ENCODE measurements at places on chromosomes 16 and 17.

DNA sequence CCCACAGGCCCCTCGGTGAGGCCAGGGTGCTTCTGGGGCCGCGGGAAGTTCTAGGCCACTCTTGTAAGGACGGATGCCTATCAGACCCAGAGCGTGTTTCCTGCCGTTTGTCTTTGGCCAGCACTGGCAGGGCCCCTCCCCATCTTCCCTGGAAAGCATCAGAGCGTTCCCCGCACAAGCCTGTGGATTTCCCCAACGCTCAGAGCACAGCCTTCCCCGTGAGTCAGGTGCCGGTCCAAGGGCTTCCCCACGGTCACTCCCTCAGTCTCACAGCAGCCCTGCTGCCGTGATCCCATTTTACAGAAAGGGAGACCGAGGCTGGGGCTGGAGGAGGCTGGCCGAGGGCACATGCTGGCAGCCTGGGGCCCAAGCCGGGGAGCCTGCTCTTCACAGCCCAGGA, 33.7 kb downstream of the CRISPLD2 start:
- DNase-seq: no peak

GRCh38 chr17:20975566-20975965, 67.2 kb downstream of the USP22 start:
- no peak for DNase-seq

DNA sequence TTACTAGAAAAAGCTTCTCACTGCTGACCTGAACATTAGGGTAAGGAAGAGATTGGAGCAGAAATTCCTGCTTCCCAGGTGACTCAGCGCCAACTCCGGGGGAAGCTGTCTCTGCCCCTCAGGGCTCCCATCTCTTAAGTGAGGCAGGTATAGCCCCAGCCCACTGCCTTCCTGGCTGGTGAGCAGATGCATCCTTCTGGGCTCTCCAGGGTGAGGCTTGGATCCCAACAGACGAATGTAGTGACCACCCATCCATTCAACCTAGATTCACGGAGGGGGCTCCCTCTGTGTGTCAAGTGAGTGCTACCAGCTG, 3.2 kb downstream of the ATP2C2 start:
- no peak for DNase-seq

DNA sequence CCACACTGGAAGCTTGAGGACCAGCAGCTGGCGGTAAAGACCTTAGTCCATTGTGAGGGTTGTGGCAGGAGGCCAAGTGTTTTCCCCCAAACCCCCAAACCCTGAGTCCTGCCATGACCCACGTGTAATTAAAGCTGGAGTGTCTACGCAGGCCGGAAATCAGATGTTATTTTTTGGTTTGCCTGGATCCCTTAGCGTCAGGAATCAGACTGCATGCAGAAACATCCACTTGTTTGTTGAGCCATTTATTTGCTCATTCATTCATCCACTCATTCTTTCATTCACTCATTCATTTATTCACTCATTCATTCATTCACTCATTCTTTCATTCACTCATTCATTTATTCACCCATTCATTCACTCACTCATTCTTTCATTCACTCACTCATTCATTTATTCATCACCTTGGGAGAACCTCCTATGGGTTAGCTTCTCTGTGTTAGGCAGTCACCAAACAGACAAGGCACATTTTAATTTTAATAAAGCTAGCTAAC, 313.1 kb downstream of the MAF start:
- DNase-seq: no peak

DNA sequence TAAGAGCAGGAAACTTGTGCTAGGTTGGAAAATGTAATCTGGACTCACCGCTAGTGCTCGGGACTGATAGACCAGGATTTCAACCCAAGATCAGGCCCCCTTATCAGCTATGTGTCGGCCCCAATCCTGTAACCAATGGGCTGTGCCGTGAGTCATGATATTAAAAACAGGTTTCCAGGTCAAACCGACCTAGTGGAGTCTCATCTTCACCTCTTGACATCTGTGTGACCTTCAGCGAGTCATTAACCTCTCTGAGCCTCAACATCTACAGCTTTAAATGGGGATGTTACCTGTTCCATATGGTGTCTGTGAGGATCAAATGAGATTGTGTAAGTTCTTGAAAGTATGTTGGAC, 512 bp downstream of the PMM2 start:
- DNase-seq: no peak

- DNase-seq: no peak
Observed at GRCh38 chr17:15514469-15514868, 47.0 kb upstream of the CDRT4 start.

GRCh38 chr16:28168991-28169554, 42.7 kb downstream of the XPO6 start:
- DNase-seq: no peak

DNA sequence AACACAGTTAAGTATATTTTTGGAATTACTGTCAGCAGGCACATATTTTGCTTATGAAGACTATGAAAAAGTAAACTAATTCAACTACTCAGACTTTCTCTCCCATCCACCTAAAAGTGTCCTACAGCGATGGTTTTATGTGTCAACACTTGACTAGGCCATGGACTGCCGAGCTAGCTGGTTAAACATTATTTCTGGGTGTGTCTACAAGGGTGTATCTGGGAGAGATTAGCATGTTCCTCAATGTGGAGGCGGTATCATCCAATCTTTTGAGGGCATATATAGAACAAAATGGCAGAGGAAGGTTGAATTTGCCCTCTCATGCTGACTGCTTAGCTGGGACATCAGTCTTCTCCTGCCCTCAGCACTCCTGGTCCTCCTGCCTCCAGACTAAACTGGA, 82.7 kb upstream of the CDYL2 start:
- no peak for DNase-seq

- peak; percentile 49 for DNase-seq
Observed at GRCh38 chr17:57442914-57443571, 186.7 kb downstream of the MSI2 start.

GRCh38 chr17:17924131-17924856, 47.9 kb downstream of the TOM1L2 start:
- DNase-seq: no peak

- DNase-seq: no peak
Observed at GRCh38 chr17:50168319-50168718, 2.5 kb downstream of the SGCA start.

GRCh38 chr17:17346428-17347233, 43.5 kb downstream of the NT5M start:
- DNase-seq: no peak

GRCh38 chr16:56234737-56235136, 43.4 kb downstream of the GNAO1 start:
- no peak for DNase-seq

GRCh38 chr17:36514856-36515255, 19.8 kb downstream of the MYO19 start:
- DNase-seq: no peak

DNA sequence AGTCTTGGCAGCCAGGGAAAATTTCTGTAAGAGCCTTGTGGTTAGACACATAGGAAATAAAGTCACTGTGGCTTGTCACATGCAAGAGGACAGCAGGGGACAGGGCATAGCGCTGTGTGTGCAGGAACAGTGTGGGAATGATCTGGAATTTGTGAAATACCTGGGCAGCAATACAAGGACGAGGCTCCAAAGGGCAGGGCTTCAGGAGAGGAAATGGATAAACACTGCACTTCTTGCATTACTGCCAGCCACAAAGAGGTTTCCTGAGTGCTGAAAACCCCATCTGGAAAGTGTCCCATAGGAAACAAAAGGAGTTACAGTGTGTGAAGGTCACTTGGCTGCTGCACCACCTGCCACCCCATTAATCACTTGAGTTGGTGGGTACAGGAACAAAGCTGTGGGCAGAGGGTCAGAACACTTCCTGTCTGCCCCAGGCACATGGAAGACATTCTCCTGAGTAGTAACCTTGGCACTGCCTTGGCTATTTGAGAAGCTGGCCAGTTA, 12.1 kb upstream of the HP start:
- peak; percentile 39 for DNase-seq

GRCh38 chr17:1612400-1612799, 16.2 kb downstream of the SLC43A2 start:
- DNase-seq: no peak

- DNase-seq: no peak
Observed at GRCh38 chr16:17801068-17801467, 330.3 kb upstream of the XYLT1 start.

GRCh38 chr16:71287911-71288310, 1.3 kb downstream of the CMTR2 start:
- no peak for DNase-seq

DNA sequence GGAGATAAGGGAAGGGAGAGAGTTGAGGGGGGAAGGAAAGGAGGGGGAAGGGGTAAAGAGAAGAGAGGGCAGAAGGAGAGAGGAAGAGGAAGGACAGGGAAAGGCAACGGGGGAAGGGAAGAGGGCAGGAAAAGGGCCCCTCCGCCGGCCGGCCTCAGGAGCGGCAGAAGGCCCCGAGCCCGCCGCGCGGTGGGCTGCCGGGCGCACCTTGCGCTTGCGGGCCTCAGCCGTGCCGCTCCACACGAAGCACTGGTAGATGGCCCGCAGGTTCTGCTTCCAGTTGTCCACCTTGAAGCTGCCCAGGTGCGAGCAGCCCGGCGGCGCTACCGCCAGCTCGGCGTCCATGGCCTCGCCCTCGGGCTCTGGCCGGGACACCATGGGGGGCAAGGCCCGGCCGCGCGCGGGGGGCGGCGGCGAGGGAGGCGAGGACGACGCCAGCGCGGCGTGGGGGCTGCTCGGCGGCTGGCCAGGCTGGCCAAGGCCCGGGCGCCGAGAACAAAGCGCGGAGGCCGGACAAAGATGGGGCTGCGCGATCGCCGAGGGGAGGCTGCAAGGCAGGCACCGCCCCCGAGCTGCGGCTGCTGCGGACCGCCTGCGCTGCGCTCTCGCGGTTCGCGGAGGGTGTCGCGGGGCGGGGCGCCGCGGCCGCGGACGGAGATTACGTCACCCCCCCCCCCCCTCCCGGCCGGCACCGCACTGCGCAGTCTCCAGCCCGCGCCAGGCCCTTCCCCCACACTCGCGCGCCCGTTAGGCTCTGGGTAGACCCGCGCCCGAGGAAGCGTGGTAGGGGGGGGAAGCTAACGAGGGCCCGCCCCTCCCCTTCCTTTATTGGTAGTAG, at the start of gene USP22:
USP22 (minus strand) TSS at position 554 of the 838 bp plus-strand sequence; CDS start at position 378, 176 bp downstream.
- peak; percentile 49 for DNase-seq

DNA sequence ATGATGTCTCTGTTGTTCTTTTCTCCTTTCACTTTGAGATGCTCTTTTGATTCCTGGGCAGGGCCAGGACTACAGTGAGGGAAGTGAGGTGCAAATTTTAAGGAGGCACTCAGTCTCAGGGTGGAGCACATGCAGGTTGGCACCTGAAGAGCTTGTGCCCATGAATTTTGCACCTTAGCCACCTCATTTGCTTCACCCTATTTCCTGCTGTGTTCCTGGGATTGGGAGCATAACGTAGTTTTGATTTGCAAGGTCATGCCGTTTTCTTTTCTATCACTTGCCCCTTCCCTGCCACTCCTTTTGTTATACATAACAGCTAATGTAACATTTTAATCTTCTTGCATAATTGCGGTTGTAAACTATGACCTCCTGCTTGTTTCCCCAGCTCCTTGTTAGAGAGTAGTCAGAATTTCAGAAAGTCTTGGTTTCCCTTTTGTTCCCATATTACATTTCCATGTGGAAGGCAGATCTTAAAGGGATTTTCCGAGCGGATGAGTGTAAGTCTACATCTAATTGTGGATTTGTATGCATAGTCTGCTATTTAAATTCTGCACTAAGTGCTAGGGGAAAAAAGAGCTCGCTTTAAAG, 9.8 kb downstream of the PMFBP1 start:
- DNase-seq: no peak

GRCh38 chr16:57800200-57801097, 1.8 kb downstream of the KIFC3 start:
- no peak for DNase-seq

GRCh38 chr17:27407916-27408864, 48.1 kb upstream of the KSR1 start:
- no peak for DNase-seq

- no peak for DNase-seq
Observed at GRCh38 chr17:60914078-60914477, 236.4 kb downstream of the BCAS3 start.

GRCh38 chr17:74635418-74635817, 11.9 kb upstream of the CD300E start:
- DNase-seq: no peak

DNA sequence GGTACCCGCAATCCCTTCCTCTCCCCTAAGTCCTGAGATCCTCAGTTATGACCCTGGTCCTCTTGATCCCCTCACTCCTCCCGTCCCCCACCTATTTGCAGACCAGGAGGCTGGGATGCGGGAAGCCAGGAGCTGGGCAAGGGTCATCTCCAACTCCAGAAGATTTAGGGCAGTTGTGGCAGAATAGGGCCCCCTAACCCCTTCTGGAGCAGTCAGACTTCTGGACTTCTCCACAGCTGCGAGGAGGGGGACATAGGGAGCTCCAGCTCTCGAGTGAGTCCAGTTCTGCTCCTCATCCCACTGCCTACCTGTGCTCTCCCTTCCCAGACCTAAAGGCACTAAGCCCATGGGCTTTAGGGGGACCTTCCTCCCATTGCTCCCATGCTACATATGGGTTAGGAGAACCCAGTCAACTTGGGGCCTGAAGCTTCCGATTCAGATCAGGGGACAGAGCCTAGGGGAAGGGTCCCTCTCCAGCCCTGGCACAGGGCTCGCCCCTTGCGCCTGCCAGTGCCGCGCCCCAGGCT, 1.3 kb downstream of the WNK4 start:
- no peak for DNase-seq

- no peak for DNase-seq
Observed at GRCh38 chr17:67156269-67157199, 88.5 kb downstream of the HELZ start.

- DNase-seq: no peak
Observed at GRCh38 chr17:48213797-48214196, 106.2 kb downstream of the SNX11 start.

- DNase-seq: no peak
Observed at GRCh38 chr17:47760409-47761140, 27.5 kb downstream of the TBX21 start.

GRCh38 chr17:50239937-50240336, 34.3 kb upstream of the TMEM92 start:
- no peak for DNase-seq

- DNase-seq: no peak
Observed at GRCh38 chr17:68600067-68600930, 868 bp downstream of the FAM20A start.

DNA sequence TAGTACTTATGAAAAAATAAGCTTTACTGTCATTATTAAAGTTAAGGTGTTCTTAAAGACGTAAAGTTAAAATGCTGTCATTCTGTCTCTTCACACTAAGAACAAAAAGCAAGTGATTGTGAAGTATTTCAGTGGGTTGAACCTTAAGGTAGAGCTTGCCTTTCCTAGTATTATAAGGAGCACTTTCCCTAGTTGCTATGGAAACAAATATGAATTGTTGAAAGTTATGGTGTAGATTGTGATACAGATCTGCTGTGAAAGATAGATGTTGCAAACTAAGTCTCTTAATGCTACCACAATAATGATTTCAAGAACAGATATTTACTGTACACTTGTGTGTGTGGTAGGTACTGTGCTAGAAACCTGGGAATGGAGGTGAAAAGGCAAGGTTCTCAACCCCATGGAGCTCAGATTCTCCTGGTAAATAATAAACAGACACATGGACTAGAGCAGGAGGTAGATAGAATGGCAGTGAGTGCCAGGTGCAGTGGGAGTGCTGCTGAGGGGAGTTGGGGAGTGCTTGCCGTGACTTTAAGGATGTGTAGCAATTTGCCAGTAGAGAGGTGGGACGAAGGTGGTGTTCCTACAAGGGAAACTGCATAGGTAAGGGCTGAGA, 34.7 kb downstream of the MRTFB start:
- no peak for DNase-seq

All from DMS79 (cell line).